ENCODE measurements at places on chromosomes 7 and 10.

DNA sequence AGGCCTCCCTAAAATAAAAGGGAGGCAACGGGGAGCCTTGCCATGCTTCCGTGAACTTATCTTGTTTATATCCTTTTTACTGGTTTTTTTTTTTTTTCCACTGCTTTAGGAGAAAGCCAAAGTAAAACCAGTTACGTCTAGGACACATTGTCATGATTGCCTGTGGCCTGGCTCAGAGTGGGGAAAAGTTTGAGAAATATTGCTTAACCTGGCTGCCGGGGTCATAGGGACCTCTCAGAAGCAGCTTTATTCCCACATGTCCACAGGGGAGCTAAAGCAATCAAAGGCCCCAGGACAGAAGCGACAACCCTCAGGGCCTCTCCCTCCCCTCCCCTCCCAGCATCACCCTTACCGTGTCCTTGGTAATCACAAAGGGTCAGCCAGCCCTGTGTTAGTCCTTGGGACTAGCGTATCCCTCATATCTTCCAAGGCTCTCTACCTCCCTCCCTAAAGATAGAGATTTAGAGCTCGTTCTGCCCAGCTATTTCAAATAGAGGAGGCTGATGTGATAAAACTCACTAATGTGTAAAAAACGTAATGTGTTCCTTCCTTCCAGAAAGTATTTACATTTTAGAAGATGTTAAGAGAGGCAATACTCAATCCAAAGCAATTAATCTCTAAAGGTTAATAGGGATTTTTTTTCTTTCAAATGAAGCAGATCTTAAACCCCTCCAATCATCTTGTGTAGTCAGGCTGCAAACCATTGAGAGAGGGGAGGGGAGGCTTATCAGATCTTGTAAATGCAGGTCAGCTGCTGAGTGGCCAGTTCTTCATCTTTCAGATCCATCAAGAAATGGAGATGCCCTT lies 64.8 kb upstream of the PRKAR2B start:
- no peak for DNase-seq

DNA sequence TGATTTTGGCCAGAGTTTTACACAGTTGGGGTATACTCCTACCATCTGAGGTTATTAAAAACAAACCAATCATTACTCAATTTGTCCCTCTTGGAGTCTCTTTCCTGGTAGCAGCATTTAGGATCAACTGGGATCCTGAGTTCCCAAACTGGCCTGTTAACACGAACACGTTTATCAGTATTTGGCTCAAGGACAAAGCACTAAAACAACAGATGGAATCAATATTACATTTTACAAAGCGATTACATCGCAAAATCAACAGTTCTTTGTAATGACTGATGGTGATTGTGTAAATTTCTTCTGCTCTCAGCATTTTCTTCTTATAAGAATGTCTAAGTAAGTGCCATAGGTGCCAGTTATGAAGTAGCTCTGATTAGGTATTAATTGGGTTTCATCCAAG lies 582.9 kb upstream of the ANKRD30A start:
- DNase-seq, result no peak

GRCh38 chr10:14362104-14362503 lies 31.4 kb upstream of the FRMD4A start:
- no peak for DNase-seq

DNA sequence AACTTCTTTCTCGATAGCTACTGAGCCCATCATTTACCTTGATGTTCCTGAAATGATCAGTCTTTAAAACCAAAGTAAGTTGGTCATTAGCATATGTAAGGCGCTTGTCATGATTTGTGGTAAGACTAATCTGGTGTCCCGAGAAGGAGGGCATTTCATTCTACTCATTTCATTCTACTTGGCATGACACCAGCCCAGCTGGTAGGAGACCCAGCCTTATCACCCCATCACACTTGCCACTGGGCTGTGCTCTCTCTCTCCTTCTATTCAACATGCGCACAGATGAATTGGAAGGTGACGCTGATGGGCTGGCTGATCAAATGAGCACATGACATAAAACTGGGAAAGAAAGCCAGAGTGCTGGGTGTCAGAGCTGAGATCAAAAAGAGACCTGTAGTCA lies 65.7 kb downstream of the CRTAC1 start:
- DNase-seq, result no peak

DNA sequence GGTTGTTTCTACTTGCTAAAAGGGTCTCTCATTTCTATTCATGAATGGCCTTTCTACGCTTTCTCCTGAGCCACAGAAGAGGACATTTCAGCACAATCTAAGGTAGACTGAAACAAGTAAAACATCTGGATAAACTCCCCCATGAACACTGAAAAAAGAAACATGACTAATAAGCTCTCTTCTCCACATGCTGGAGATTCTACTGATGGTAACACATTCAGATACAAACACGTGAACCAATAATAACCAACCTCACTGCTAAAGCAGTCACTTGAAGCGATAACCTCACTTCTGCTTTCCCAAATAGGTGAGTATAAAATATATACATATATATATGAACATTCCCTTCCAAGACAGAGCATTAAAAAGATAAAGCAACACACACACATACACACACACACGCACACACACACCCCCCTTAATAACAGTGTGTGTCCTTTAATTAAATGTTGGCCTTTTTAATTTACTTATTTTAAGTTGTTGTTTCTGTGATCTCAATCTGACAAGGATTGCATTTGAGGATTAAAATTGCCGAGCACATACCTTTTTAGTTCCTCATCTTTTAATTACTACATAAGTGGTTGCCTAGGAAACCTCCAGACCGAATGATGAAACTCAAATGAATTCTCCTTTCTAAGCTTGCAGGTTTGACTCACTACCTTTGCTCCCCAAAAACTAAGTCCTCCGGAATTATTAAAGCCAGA lies 292.4 kb upstream of the KLF14 start:
- DNase-seq, result no peak

- DNase-seq, result no peak
Observed at GRCh38 chr7:22129819-22130580, 184.3 kb upstream of the CDCA7L start.

GRCh38 chr10:124035306-124035927 lies 58.0 kb downstream of the CHST15 start:
- DNase-seq, result no peak

DNA sequence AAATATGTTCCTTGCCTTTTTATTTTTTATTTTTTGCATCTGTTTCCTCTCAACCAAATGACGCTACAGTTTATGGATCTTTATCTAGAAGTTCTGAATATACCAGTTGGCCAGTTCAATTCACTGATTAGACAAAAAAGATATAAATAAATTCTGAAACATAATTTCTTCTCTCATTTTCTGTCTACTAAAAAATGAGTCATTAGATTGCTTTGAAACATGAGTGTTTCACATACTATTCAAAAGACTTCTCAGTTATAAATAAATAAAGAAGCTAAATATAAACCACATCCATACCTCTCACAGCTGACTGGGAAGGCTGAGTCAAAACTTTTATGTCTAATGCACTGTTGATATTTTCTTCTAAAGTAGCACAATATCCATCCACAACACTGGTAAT lies 97.6 kb upstream of the GPR22 start:
- no peak for DNase-seq

DNA sequence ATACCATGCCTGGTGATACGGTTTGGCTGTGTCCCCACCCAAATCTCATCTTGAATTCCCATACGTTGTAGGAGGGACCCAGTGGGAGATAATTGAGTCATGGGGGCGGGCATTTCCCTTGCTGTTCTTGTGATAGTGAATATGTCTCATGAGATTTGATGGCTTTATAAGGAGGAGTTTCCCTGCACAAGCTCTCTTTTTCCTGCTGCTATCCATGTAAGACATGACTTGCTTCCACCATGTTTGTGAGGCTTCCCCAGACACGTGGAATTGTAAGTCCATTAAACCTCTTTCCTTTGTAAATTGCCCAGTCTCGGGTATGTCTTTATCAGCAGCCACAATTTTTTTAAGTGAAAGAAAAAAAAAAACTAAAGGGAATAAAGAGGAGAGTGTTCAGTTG lies 152.5 kb downstream of the ARHGAP12 start:
- no peak for DNase-seq

- no peak for DNase-seq
Observed at GRCh38 chr10:16545116-16545736, 23.5 kb upstream of the C1QL3 start.

GRCh38 chr7:24889611-24890010 lies 90.4 kb downstream of the OSBPL3 start:
- DNase-seq, result no peak

- DNase-seq, result no peak
Observed at GRCh38 chr7:81430761-81431160, 339.1 kb downstream of the HGF start.

- DNase-seq, result no peak
Observed at GRCh38 chr10:94383530-94383929, 18.8 kb upstream of the TBC1D12 start.

DNA sequence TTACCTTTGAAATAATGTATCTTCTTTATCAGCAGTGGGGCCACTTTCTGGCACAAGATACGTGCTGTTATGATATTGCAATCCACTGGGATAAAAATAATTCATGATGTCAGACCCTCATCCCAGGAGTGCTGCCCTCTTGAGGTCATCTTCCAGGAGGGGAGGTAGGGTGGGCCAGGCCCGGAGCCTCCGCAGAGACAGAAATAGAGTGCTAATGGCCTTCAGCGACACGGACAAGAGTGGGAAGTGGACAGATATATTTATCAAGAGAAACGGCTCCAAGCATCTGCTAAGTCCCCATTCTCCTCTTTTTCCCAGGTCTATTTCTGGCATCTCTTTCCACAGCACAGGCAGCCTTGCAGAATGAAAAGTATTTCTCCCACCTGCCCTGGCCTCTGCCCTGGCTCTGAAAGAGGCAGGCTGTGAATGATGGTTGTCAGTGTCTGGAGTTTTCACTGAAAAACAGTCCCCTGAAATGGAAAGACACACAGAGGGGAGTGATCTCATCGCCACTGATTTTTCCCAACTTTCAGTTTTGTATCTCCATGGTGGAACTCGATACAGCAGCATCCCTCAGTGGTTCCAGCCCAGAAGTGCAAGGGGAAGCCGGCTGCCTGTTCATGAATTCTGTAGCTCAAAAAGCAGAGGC lies 251.7 kb upstream of the MYO3A start:
- DNase-seq, result no peak

GRCh38 chr10:113142601-113143362 lies 192.7 kb downstream of the TCF7L2 start:
- DNase-seq, result no peak

DNA sequence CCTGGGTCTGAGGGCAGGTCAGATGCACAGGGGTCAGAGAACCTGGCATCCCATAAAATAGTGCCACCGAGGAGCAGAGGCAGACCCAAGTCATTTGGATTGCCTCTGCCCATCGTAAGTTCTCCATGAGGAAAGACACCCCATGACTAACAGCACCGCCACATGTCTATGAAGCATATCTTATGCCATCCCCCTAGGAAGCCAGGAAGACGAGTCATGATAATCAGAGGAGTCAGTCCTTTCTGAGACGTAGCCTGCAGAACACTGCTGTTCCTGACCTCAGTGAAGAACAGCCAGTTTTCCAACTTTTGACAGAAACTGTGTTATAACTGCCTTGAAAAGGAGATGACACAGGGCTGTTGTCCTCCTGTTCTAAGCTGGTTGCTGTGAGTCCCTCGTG lies 51.2 kb downstream of the INSYN2A start:
- peak; percentile 42 for DNase-seq

Measured in GM04504 (cell line).